Activated naive CD8-positive, alpha-beta T cell treated with anti-CD3 and anti-CD28 coated beads, Interleukin-2, amount 50 U/mL, for 16 hours (primary cell): ENCODE measurements at places on chromosomes 1 and 21.

- DNase-seq, result no peak
Measured at GRCh38 chr1:229075217-229075616, 195.7 kb upstream of the RAB4A start.

DNA sequence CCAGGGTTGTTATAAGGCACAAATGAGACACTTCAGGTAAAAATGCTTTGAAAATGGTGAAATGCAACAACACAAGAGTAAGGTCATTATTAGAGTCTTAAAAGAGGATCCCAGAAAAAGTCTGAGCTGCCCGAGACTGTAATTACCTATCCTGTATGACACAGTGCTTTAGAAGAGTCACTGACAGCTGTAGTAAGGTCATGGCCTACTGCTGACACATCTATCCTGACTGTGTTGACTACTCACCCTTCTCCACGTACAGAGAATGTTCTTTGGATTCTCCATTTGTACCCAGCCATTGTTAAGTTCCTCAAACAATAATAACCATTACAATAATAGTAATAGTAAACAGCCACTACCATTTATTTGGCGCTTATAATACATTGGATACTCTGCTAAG lies 104.4 kb downstream of the CACHD1 start:
- DNase-seq, result no peak

DNA sequence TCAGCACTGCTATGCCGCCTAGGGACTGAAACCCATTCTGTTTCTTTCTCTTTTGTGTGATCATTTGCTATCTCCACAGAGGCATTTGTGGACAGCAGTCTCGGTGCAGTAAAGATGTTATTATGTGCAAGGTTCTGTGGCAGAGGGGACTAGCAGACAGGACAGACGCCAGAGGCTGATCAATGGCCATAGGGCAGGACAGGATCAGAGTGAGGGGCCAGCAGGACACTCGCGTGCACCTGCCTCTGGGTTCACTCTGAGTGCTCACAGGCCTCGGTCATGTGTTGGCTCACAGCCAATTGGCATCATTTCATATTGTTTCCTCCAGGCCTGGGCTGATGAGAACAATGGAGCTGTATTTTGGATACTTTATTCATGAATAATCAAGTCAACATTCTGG lies 212.6 kb downstream of the TGFB2 start:
- no peak for DNase-seq

DNA sequence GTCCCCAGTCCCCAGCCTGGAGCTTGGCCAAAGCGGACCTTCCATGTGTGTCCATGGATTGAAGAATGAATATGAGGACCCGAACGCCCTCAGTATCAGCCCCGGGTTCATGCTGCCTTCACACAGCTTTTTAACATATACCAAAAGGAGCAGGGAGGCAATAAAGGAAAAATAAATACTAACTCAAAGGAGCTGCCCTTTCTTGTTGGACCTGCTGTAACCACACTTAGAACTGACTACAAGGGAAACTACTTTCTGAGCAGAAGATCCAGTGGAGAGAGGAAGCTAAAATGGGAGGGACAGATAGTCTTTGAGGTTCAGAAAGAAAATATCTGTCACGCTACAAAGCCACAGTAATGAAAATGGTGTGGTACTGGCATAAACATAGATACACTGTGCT lies 48.6 kb downstream of the CNN3 start:
- DNase-seq, result no peak

GRCh38 chr21:38567335-38567969 lies 69.2 kb upstream of the ERG start:
- no peak for DNase-seq
